ENCODE measurements at places on chromosomes 16 and 17. TPM values are rescaled to one million over a fixed set of nuclear protein-coding genes. Genes with fewer than 3 reads are reported as not detected.
A peak's percentile ranks its signal among the peaks of the same experiment; 100 is the strongest.

- peak; percentile 91 for DNase-seq
Observed at GRCh38 chr16:96935-97381, 18.9 kb downstream of the MPG start.

DNA sequence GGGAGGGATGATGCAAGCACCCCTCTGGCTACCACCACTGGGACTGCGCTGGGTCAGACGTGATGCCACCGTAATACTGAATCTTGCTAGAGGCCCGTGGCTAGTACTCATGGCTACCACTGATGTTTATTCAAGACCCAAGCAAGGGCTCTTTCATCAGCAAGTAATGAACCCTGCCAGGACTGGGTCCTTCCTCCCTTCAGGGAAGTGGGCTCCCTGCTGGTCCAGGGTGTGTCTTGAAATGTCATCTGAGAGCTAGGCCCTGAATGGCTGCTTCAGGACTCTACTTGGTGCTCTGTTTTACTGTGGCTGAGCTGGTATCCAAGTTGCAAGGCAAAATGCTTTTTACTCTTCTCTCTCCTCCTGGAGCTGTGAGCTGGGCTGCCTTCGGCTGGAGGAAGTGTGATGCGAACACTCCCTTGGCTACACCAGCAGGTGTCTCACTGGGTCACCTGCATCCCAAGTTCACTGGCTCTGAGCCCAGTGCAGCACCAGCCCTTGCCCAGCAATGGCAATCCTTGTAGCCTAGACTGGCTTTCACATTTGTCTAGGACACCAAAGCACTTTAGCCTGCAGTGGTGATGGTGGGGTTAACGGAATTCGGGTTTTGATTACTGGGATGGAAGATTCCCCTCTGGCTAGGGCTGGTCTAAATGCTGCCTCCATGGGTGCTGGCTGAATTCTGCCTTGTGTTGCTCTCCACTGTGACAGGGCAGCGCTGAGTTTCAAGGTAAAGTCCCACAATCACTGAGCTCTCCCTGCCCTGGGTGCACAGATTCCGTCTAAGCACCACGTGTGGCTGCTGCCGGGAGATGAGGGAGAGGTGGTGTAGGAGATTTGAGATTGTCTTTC, 98.6 kb downstream of the USP22 start:
- peak; percentile 81 for DNase-seq

- peak; percentile 62 for DNase-seq
Observed at GRCh38 chr17:76643553-76644148, at the start of gene ST6GALNAC1. Gene ST6GALNAC1 (minus strand): TSS chr17:76643757. CDS start chr17:76643638, 119 bp downstream.

- no peak for DNase-seq
Observed at GRCh38 chr17:14044702-14045101, 24.6 kb upstream of the COX10 start.

DNA sequence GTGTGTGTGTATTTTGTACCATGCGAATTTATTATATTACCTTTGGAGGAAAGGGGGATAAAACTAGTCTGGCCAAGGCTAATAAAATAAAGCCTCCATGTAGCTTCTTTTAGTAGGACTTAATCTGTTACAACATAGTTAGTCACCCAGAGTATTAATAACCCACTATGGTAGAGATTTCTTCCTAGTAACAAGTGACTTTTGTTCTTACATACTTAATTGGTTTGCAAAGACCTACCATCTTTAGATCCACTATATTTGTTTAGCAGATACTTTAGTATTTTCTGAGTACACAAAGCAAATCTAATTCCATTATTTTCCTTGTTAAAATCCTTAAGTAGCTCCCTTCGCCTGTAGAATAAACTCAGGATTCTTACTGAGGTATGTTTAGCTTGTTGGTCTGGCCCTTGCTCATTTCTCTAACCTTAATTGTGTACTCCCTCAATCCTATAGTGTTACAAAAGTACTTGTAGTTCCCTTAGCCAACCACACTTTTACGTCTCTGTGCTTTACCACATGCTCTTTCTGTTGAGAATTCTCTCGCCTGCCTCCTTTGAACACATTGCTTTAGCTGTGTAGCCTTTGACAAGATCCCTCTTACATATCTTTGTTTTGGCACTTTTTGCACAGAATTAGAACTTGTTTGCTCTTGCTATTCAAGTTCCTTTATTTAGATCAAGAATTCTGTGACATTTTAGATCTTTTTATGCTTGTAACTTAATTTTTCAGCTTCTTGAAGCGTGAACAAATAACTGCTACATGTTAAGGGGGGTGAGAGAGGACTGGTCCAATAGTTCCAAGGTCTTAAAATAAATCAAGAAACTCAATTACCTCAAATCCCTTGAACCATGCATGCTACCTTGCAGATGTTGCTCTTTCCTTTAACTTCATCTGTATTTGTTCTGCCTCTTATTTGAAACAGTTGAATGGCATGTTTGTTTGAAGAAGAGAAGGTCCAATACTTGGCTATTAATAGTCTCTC, 23.8 kb downstream of the CLTC start:
- DNase-seq, result peak; percentile 23

DNA sequence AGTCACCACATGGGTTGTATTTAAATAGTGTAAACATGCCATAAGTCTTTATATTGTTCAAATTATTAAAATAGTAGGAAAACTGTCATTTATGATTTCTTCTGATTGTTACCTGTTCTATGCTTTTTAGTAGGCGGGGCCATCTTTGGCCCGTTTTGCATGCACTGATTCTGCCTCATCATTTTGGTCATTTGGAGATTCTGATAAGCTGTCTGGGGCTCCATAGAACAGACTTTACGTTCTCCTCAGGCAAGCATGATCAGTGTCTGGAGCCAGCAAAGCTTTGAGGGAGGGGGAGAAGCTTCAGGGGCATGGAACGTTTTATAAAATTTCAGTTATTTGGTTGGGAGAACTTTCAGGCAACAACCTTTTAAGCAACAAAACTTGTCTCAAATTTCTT, 8.8 kb downstream of the NDEL1 start:
- DNase-seq, result no peak

DNA sequence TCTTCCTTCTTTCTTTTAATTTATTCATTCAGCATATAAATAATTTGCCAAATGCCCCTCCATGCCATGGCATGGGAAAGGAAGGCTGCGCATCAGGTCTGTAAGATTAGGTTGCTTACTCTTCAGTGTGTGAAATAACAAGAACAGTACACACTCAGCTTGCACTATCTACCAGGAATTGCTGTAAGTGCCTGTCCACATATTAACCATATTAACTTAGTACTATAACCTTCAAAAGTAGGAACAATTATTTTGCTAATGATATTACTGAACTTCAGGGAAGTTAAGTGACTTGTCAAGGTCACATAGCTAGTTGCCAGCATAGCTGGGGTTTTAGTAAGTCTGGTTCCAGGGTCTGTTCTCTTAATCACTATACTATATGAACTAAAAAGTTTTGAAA, 89.2 kb upstream of the PMFBP1 start:
- DNase-seq, result no peak

DNA sequence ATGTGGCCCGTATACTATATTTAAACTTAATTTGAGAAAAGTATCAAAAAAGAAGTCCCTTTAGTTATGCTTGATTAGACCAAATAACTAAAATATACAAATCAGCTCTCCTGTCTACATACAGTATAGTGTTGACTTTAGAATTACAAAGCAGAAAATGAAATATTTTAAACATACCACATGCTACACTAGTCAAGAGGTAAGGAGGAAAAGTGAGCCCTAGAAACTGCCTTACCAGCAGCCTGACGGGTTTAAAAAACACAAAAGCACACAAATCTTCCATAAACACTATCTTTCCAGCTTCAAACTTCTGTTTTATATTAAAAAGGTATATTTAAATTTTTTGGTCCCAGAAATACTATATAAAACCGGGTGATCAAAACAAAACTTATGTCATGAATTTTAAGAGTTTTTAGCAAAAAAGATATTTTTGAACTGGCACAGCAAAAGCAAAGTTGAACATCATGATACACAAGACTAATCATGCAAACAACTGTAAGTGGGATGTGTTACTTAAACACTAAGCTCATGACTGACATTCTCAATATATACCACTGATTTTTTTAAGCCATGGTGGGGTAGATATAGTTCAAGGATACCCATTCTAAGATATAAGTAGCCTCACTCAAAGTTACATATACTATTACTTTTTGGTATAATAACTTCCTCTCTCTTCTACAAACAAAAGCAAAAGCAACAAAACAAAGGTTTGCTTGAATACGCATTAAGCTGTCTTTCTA, 11.8 kb downstream of the KLHL10 start:
- no peak for DNase-seq

GRCh38 chr17:2057760-2058585, 3.1 kb downstream of the HIC1 start:
- no peak for DNase-seq

DNA sequence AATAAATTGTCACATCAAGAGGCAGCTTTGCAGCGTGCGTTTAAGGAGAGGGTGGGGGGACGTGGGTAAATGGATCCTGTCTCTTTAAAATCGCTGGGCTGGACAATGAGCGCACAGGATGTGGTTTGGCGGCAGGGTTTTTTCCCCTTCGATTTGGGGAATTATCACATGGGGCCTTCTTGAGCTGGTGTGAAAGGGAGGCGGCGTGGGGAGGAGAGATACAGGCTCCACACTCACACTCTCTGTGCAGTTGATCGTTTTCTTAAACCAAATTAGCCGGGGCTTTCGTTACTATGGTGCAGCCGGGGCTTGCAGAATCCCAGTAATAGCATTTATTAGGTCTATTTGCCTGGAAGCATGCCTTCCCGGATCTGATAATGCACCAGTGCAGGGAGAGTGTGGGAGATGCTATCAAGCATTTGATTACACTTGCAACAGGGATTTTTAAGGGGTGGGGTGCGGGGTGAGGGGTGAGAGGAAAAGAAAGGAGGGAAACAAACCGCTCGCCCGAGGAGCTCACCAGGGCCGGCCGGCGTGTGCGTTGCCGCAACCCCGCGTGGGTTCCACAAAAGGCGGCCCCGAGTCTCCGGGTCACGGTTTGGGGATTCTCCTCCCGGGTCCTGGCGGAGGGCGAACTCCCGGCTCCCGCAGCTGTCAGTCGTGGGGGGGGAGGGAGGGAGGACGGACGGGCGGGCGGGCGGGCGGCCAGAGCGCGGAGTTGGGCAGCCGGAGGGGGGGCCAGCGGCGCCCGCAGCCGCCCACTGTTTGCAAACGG, 58.8 kb upstream of the GSE1 start:
- DNase-seq, result peak; percentile 82

DNA sequence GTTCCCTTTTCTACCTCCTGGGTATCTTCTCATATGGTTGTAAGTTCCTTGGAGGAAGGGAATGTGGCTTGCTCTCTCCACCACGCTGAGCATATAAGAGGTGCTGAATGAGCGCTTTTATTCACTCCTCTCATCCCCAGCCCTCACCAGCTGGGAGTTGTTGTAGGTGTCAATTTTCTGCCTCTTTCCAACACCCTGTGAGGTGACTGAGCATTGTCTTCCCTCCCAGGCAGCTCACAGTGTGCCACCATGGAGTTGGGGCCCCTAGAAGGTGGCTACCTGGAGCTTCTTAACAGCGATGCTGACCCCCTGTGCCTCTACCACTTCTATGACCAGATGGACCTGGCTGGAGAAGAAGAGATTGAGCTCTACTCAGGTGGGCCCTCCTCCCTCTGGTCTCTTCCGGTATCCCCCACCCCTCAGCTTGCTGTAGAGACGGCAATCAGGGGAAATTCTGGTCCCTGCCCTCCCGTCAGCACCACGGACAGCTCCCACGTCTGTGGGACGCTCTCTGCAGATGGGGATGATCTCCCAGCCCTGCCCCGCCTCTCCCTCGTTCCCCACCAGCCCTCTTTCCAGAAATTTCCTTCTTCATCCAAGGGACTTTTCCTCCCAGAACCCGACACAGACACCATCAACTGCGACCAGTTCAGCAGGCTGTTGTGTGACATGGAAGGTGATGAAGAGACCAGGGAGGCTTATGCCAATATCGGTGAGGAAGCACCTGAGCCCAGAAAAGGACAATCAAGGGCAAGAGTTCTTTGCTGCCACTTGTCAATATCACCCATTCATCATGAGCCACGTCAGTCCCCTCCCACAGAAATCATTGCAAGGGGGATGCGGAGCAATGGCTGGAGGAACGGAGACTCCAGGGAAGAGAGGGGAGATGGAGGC, 18.3 kb downstream of the CIITA start:
- DNase-seq, result no peak

- no peak for DNase-seq
Observed at GRCh38 chr16:56779906-56780305, 50.0 kb downstream of the NUP93 start.

- DNase-seq, result no peak
Observed at GRCh38 chr17:18015593-18015992, 23.4 kb downstream of the ATPAF2 start.

GRCh38 chr16:55453909-55454308, 25.1 kb upstream of the MMP2 start:
- no peak for DNase-seq

GRCh38 chr17:63944736-63945499, 12.8 kb upstream of the CD79B start:
- DNase-seq, result no peak

DNA sequence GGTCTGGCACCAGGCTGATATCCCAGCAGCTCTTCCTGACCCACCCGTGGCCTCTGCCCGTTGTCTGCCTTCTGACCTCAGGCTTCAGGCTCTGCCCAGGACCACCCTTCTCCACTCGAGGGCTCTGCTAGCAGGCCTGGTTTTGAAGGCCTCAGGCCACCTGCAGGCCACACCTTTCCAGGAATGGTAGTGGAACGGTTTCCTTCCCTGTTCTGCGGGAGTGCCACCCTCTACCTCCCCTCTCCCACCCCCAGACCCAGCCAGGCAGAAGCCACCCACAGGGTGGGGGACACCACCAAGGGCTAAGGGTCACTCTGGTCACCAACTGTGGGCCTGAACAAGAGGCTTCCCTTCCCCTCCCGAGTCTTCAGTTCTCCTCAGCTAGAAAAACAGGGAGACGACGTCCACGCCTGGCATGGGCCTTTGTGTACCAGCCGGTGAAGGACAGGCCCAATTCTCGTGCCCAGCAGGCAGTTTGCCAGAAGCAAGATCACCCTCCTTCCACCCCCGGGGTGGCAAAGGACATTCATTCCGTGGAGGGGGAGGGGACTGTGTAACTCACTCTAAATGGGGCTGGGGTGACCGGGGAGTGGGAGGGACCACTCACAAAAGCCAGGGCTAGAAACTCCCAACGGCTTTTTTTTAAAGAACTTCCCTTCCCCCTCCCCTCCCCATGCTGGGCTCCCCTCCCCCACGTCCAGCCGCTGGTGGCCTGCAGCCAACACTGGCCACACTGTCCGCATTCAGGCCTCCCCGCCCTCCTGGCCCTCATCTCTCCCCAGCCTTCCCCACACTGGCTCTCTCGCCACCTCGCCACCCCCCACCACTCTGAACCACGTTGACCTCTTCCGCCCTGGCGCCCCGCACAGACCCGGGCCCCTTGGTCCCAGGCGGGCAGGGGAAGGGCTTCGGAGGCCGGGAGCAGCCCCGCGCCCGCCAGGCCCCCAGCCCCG, 7.7 kb downstream of the CBX4 start:
- DNase-seq, result peak; percentile 67

Gene FBXW10
- not detected for total RNA-seq

Gene SLC6A2
- not detected for total RNA-seq

Gene SPN
- 0.10 TPM for total RNA-seq

Gene ACSM2A
- total RNA-seq, result not detected

Gene MFAP4
- total RNA-seq, result not detected

Gene USP43
- 21.7 TPM for total RNA-seq

Gene RPGRIP1L
- 4.1 TPM for total RNA-seq

Gene KRT31
- not detected for total RNA-seq

Gene NPIPA8
- total RNA-seq, result not detected
